ENCODE measurements at places on chromosomes 13 and 19.

DNA sequence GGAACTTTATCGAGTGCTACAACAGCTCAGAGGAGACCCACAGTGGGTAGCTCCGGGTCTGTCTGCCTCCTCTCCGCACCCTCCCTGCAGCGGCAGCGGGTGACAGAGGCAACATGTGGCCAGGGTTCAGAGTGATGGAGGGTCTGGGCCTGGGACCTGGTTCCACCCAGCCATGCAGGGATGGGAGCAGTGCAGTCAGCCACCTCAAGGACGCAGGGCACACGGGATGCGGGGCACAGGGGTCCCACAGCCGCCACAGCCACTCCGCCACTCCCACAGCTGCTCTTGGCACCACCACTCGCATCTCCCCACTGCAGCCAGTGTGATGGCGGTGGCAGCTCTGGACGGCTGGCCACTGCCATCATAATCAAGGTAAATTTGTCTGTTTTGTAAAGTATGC lies 892.9 kb downstream of the OLFM4 start:
- DNase-seq: no peak

DNA sequence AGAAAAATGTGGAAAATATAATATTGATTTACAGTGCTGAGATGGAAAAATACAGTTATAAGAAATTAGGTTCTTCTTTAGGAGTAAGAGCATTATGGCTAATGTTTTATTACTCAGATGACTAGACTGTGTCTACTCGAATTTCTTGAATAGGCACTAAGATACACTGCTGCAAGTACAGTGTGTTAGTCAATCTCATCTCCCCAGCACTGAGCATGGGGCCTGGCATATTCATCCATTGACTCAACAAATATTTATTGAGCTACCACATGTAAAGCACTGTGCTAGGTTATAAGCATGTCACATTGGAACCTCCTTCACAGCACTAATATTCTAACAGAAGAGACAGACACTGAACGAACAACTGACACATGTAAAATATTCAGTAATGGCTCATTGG lies 242.5 kb upstream of the GPC6 start:
- DNase-seq: no peak

- DNase-seq: no peak
Observed at GRCh38 chr19:37950471-37951175, 43.6 kb downstream of the SIPA1L3 start.

DNA sequence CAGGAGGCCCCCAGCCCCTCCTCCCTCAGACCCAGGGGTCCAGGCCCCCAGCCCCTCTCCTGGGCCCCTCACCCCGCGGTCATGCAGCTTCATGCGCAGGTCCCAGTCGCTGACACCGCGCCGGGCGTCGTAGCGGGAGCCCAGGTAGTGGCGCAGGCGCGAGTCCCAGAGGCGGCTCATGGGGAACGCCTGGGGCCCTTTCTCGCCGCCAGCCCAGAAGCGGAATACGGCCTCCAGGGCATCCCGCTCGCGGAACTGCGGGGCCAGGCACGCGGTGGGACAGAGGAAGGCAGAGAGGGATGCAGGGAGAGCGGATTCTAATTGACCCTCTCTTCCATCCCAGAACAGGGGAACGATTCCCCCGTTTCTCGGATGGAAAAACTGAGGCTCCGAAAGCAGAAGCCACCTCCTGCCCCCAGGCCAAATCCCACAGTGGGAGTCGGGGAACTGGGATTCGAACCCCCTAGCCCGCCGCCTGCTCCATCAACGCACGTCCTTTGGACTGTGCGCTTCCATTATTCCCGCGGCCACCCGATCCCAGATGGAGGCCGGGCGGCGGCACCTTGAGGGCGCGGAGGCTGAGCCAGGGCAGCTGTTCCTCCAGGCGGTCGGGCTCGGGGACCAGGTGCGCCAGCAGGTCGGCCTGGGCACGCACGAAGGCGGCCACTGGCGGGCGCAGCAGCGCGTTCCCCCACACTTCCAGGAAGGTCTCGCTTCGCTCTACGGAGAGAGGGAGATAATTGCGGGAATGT lies 4.2 kb upstream of the TNNI3 start:
- DNase-seq: no peak

- no peak for DNase-seq
Observed at GRCh38 chr13:34034411-34034810, 216.5 kb downstream of the RFC3 start.

DNA sequence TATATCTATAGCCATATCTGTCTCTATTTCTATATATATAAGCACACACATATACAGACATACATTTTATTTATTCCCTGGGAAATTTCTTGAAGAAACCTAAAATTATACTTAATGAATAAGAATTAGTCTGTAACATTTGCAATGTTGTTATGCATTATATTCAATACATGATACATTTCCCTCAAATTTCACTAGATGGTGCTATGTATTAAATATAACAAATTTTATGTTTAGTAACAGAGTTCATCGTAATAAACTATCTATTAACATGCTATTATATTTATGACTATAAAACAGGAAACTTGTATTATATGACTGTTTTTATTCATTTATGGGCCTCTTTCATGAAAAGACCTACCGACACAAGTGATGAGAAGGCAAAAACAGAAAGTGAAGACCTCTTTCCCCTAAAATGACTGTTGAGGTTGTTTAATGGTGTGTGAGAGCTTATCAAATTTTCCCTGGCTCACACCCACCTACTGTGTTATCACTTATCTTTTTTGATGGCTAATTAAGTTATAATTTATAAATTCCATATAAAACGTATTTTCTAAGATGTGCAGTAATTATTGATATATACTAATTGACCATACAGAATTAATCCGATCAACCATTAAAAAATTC lies 881.9 kb downstream of the SLITRK6 start:
- no peak for DNase-seq

- DNase-seq: no peak
Observed at GRCh38 chr13:30808600-30808999, 73.3 kb downstream of the ALOX5AP start.

GRCh38 chr19:29402563-29402962 lies 123.2 kb upstream of the VSTM2B start:
- DNase-seq: no peak

- DNase-seq: peak; percentile 91
Observed at GRCh38 chr19:48332662-48333466, 7.5 kb downstream of the EMP3 start.

GRCh38 chr19:18206018-18206417 lies 2.2 kb upstream of the RAB3A start:
- DNase-seq: no peak

GRCh38 chr13:27064252-27064995 lies 107.2 kb downstream of the USP12 start:
- no peak for DNase-seq

GRCh38 chr13:46629811-46630413 lies 76.9 kb downstream of the LRCH1 start:
- DNase-seq: no peak

GRCh38 chr13:85236413-85236812 lies 562.8 kb downstream of the SLITRK6 start:
- no peak for DNase-seq

- no peak for DNase-seq
Observed at GRCh38 chr13:39036212-39036611, 1.7 kb downstream of the PROSER1 start.

DNA sequence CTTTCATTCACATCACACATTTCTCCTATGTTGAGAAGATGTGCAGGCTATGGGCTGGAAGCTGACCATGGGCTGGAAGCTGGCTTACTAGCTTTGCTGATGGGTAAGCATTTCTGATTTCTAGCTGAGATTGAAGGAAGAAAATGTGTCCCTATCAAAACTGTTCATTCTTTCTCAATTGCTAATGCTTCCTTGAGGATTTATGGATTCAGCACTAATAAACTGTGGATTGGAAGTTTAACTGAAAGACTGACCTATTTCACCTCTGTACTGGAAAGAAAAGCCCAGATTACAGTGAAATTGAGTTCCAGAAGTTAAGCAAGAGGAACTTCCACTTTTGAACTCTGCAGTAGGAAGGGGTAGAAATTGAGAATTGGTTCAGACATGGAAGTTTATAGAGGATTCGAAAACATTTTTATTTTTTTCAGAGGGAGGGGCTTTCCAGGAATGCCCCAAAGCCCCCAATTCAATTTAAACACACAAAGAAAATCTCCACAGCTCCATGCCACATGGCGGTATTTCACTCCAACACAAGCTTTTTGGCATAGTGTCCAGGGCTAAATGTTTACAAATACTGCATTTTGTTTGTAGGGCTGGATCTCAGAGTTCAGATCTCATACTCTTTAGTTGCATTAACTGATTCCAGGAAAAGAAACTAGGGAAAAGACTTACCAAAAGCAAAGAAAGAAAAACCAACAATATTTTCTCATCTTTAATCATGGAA lies 61.2 kb upstream of the ARGLU1 start:
- DNase-seq: no peak

GRCh38 chr13:49042476-49042875 lies 66.8 kb downstream of the FNDC3A start:
- no peak for DNase-seq

GRCh38 chr19:7977021-7977722 lies 28.3 kb downstream of the ELAVL1 start:
- no peak for DNase-seq

GRCh38 chr13:94309576-94309975 lies 169.9 kb downstream of the DCT start:
- DNase-seq: no peak

- DNase-seq: no peak
Observed at GRCh38 chr13:82747291-82747690, 1135.0 kb downstream of the SLITRK1 start.

GRCh38 chr13:97212004-97212403 lies 10.1 kb upstream of the MBNL2 start:
- DNase-seq: no peak

- DNase-seq: no peak
Observed at GRCh38 chr19:4391306-4391693, 9.0 kb downstream of the SH3GL1 start.

DNA sequence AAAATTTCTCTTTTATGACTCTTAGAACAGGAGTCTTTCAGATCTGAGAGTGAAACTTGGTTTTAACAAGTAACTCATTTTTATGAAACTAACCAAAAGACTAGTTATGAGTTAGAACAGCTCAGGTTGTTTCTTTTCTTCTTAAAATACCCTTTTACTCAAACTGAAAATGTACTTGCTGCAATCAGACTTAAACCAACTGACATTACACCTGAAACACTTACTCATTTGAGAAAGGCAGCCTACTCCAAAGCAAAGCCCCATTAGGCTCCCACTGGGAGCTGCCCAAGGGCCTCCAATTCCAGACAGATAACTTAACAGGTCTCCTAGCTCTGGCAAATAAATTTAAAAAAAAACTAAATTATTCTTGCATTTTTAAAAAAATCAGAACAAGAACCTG lies 3.6 kb downstream of the FOXO1 start:
- DNase-seq: peak; percentile 44

- DNase-seq: no peak
Observed at GRCh38 chr13:44400736-44401135, 27.1 kb downstream of the SERP2 start.

DNA sequence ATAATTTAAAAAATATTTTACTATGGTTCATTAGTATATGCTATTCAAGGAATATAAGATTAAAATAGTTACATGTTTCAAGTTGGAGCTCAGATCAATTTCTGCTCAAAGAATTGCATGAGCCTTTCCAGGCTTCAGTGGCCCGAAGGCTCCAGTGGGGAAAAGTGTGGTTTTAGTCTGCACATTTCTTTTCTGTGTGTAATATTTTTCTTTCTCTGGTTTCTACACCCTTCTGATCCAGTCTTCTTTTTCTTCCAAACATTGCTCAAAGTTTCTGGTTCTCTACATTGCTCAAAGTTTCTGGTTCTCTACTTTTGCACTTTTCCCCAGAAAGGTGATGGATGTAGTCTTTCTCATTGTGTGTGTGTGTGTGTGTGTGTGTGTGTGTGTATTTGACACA lies 64.7 kb upstream of the OXGR1 start:
- no peak for DNase-seq

GRCh38 chr13:33612641-33613638 lies 205.0 kb upstream of the RFC3 start:
- DNase-seq: peak; percentile 65

GRCh38 chr13:94546061-94546839 lies 49.7 kb downstream of the TGDS start:
- DNase-seq: no peak

DNA sequence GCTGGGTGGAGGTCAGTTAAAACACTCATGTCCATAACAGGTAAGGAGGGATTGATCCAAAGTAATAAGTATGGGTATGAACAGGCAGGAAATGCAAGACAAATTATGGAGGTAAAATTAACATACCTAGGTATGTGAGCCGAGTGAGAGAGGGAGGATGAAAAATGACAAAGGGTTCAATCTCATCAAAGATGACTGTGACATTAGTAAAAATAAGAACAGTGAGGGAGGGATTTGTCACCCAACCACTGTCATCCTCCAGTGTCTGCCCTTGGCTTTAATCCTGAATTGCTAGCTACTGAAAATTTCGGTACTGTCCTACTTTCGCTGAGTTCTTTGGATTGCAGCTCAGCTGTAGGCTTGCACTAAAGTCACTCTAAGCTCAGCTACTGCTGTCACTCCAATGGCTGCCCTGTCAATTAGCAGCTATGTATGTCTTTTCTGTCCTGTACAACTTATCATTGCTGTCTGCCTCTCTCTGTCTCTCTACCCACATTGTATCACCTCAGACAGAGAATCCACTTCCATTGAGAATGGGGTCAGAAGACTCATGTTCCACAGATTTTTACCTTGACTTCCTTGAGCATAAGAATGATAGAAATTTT lies 62.5 kb downstream of the LRRC63 start:
- DNase-seq: no peak

DNA sequence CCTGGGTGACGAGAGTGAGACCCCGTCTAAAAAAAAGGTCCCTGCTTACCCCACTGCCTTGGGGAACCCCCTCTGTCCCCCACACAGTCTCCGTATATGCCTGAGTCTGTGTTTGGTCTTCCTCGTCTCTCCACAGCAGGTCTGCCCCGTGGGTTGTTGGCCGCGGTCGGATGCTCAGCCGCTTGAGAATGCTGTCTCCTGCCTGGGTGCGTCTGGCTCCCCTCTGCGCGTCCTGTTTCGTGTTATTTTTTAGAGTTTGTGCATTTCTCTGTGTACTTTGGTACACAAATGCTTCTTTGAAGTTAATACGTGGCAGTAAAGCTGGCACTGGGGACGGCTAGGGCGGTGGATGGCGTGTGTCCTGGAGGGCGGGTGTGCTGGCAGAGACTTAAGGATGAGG lies 34.9 kb downstream of the KDM4B start:
- DNase-seq: no peak

- no peak for DNase-seq
Observed at GRCh38 chr13:33129094-33129832, 113.0 kb downstream of the KL start.

DNA sequence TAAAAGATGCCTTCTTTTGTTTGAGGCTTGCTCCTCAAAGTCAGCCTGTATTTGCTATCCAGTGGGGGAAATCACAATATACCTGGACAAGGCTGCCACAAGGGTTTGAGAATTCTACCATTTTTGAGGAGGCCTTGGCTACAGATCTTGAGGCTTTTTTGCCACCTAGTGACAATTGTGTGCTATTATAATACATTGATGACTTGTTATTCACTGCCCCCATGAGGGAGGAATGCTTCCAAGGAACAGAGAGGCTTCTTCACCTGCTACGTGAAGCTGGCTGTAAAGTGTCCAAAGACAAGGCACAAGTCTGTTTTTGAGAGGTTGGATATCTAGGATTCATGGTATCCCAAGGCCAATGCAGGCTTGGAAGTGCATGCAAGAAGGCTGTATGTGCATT lies 72.5 kb downstream of the ZNF708 start:
- no peak for DNase-seq

All from T-helper 2 cell treated with Interferon-gamma antibody and Interleukin-4, amounts not matched to agents 5 μg/mL and 100 μg/mL, for 36 hours (primary cell).